ENCODE measurements at places on chromosomes 5 and 9.

DNA sequence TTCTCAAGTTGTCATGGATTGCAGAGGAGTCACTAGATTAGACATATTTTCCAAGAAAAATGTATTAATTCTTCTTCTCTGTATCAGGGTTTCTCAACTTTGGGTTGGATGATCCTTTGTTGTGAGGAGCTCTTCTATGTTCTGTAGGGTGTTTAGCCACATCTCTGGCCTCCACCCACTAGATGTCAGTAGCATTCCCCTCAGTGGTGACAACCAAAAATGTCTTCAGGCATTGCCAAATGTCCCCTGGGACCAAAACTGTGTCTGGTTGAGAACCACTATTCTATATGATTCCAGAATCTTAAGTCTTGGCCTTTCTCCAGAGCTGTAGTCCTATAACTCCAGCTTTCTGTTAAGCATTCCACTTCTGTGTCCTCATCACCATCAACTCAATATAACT is 220.9 kb downstream of the KIAA0825 start:
- no peak for DNase-seq

DNA sequence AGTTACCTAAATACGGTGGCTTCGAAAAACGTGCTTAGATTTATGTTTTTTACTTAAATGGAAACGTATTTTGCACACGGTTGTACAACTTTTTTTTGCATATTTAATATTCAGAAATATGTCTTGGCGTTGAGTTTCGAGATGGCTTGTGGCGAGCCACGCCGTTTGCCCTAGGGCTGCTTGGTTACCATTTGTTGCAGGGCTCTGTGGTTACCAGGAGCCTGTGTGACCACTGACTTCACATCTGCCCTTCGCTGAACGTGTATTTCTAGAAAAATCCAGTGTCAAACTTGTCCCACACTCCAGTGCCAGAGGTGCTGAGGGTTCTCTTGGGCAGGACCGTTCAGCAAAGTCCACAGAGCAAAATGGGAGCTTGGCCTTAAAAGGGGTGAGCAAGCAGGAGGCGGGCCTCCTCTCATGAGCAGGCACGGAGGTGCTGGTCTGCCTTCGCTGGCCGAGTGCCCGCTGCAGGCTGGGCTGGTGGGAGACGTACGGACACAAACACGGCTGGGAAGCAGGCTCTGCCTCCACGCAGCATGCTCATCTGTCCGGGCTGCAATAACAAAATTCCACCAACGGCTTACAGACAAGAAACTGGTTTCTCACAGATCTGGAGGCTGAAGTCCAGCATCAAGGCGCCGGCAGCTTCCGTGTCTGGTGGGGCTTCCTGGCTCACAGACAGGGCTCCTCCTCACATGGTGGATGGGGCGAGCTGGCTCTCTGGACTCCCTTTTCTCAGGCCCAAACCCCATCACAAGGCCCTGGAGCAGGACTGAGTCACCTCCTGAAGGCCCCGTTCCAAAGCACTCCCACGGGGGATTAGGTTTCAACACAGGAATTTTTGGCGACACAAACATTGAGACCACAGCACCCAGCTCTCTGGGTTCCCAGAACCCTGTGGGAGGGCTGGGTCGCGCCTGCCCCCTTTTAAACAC is 5.4 kb downstream of the MRPL36 start:
- no peak for DNase-seq

DNA sequence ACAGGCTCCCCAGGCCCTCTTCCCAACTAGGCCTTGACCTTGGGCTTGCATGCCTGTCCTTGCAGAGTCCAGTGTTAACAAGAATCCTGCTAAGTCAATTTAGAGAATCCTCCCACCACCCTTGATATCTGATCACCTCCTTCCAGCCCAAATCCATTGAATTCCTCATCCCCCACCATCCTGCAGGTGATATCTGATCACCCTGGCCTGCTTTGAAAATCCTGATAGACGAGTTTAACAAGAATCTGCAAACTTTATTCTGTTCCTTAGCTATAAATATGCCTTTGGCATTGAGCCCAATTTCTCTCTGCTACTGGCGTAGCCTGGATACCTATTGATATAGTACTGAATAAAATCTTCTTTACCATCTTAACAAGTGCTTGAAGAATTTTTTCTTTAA is 125.5 kb downstream of the DIRAS2 start:
- no peak for DNase-seq

DNA sequence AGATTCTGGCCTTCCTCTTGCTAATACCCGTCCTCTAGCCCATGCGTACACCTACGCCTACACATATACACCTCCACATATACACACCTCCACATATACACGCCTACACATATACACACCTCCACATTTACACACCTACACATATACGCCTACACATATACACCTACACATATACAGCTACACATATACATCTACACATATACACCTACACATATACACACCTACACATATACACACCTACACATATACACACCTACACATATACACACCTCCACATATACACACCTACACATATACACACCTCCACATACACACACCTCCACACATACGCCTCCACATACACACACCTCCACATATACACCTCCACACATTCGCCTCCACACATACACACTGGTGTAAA is 27.2 kb downstream of the AK3 start:
- DNase-seq, result no peak

DNA sequence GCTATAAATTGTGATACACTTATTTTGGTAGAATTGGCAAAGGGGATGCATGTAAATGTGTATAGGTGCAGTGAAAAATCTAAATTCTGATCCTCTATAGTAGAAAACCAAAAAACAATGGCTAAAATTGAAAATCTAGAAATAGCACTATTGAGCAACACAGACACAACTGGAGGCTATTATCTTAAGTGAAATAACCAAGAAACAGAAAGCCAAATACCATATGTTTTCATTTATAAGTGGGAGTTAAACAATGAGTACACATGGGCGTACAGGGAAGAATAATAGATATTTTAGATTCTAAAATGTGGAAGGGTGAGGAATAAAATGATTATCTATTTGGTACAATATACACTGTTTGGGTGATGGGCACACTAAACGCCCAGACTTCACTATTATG is 183.2 kb upstream of the TUSC1 start:
- DNase-seq, result no peak

Data from NCI-H187 treated with DMSO at 0.1 percent for 48 hours (cell line).